ENCODE measurements at places on chromosomes 5 and 9.

DNA sequence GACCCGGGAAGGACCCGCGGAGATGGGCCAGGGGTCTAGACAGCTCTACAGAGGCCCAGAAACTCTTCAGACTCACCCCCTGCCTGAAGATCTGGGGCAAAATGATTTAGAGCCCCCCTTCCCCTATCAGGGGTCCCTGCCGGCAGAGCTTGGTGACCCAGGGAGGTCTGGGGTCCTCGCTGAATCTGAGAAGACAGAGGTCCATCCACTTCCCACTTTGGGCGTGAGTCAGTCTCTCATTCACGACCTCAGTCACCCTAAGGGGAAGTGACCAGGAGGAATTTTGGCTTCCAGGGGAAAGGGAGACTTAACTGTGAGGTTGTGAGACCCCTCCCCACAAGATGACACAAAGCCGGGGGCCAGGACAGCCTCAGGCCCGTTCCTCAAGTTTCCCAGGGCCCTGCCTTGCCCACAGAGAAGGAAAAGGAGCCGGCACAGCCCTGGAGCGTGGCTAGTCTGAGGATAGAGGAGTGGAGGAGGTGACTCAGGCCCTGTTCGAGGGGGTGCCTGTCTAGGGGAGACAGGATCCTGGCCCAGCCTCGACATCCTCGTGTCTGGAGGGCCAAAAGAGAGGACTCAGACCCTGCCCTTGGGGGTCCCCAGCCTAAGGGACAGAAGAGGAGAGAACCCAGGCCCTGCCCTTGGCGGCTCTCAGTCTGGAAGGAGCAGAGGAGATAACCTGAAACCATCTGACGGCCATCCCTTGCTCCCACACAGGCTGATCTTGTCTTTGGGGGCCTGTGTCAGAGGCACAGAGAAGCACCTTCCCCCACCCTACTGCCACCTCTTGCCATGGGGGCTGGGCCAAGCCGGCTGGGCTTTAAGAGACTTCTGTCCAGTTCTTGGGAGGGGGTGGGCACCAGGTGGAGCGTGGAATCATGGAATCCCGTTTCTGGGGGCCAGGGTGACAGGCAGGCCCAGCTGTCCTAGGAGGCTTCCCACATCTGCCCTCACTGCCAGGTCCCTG, 889 bp downstream of the PDLIM4 start:
- H3K27me3 ChIP-seq: peaks cover 32% of the 10 kb centered on the region
- no peak for DNase-seq
- no peaks in the 10 kb centered on the region for H3K36me3 ChIP-seq
- H3K27ac ChIP-seq: no peak overlapping the region
- H3K4me1 ChIP-seq: peaks cover 23% of the 10 kb centered on the region

GRCh38 chr5:33363537-33363936, 77.2 kb upstream of the TARS1 start:
- peaks cover 13% of the 10 kb centered on the region for H3K4me1 ChIP-seq
- H3K36me3 ChIP-seq: peaks cover 7% of the 10 kb centered on the region
- DNase-seq: no peak
- H3K4me3 ChIP-seq: no peak overlapping the region
- no peak overlapping the region for H3K27ac ChIP-seq

- no peaks in the 10 kb centered on the region for H3K36me3 ChIP-seq
- H3K27me3 ChIP-seq: no peaks in the 10 kb centered on the region
- DNase-seq: no peak
- H3K4me3 ChIP-seq: no peak overlapping the region
These were observed 250.9 kb upstream of the SEMA6A start for GRCh38 chr5:116825486-116825885.

DNA sequence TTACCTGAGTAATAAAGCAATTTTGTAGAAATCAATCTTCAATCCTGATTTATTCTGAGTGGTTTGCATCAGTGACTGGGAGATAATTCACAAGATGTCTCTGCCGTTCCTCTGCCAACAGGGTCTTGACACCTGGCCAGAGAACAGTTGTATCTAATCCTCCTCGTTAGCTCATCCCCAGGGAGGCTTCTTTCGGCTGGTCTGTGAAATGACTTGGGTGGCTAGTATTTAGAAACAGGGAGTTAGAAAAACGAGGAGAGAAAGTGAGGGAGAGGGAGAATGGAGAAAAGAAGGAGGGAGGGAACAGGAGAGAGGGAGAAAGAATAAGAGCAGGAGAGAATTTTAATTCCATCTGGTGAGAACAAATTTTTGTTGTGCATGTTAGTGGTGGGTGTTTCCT, 600.2 kb upstream of the TLE4 start:
- no peak overlapping the region for H3K4me3 ChIP-seq
- H3K27me3 ChIP-seq: peaks cover 8% of the 10 kb centered on the region
- DNase-seq: no peak
- no peak overlapping the region for H3K27ac ChIP-seq
- no peaks in the 10 kb centered on the region for H3K36me3 ChIP-seq
